GM23248 (cell line): ENCODE measurements at places on chromosomes 7 and 10.

GRCh38 chr7:129845178-129845971 is 107.4 kb downstream of the UBE2H start:
- no peaks in the 10 kb centered on the region for H3K36me3 ChIP-seq
- H3K27ac ChIP-seq, result peak overlapping the region; percentile 94
- H3K4me3 ChIP-seq, result peak overlapping the region; percentile 30; the same call in 1 of the 2 replicates
- no peaks in the 10 kb centered on the region for H3K27me3 ChIP-seq
- H3K4me1 ChIP-seq, result peaks cover 41% of the 10 kb centered on the region

DNA sequence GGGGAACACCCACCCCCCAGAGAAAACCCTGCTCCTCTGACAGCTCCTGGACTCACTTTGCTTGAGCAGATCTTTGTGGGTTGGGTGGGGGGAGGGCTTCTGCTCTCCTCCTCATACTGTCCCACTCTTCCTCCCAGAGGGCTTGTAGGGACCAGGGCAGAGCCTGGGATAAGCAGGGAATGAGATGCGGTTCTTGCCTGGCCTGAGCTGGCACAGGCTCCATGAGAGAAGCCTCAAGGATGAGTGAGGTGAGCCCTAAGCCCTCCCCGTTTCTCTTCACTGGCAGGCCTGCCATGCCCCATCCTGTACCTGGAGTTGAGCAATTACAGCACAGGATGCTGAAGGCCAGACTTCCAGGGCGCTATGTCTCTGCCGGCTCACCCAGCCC is 134.7 kb downstream of the ADAM12 start:
- H3K4me3 ChIP-seq, result no peak overlapping the region
- H3K4me1 ChIP-seq, result peaks cover 31% of the 10 kb centered on the region
- peak; percentile 56 for DNase-seq
- H3K27ac ChIP-seq, result peak overlapping the region; percentile 87
- H3K27me3 ChIP-seq, result no peaks in the 10 kb centered on the region

DNA sequence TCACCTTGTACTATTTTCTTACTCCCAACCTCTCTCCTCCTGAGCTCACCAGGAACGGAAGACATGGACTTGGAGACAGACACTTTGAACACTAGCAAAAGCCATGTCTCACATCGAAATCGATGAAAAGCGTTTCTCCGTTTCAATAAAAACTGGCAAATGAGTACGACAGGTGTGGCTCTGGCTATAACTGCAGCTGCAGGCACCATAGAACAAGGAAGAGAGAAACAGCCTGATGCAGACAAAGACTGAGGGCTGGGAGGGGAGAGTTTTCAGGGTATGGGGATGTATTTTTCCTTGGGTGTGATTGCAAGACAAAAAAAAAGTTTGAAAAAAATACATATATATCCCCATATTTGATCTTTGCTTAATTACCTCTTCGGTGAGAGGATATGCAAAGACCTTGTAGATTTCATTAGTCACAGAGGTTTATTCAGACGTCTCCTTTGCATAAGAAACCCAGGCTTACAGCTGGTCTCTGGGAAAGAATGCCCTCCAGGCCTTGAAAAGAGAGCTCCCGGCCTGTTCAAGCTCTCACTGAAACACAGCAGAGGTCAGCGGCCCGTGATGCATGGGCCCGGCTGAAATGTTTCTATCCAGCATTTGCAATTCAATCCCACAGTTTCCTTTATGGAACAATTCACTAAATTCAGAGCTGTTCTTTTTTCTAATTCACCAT is 63.1 kb downstream of the TLL2 start:
- no peaks in the 10 kb centered on the region for H3K36me3 ChIP-seq
- no peaks in the 10 kb centered on the region for H3K4me1 ChIP-seq
- H3K27ac ChIP-seq, result no peak overlapping the region
- H3K27me3 ChIP-seq, result peaks cover 1% of the 10 kb centered on the region; the same call in 1 of the 2 replicates
- DNase-seq, result no peak

GRCh38 chr10:44804661-44805060 is 106.5 kb upstream of the TMEM72 start:
- no peak overlapping the region for H3K27ac ChIP-seq
- H3K4me1 ChIP-seq, result peaks cover 13% of the 10 kb centered on the region
- H3K4me3 ChIP-seq, result no peak overlapping the region
- H3K36me3 ChIP-seq, result no peaks in the 10 kb centered on the region

GRCh38 chr7:159097661-159098423 is 46.8 kb downstream of the VIPR2 start:
- H3K4me3 ChIP-seq, result no peak overlapping the region
- no peaks in the 10 kb centered on the region for H3K4me1 ChIP-seq
- no peak for DNase-seq
- H3K27ac ChIP-seq, result no peak overlapping the region

DNA sequence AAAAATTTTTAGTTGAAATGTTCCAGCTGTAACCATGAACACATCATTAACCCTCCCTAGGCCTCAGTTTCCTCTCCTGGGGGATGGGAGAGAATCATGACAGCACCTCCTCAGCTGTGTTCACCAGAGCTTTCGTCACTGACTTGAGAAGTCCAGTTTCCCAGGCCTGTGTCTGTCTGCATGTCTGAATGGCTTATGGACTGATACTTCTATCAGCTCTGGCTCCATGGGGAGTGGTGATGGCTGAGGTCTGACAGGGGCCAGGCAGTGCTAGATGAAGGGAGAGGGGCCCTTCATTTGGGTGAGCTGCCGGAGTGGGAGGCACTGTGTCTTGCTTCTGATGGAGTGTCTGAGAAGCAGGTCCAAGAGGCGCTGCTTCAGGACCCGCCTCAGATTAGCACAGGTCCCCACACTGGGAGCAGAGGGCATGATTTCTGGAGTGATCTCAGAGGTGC is 192.9 kb downstream of the PTPN20 start:
- no peaks in the 10 kb centered on the region for H3K36me3 ChIP-seq
- H3K4me3 ChIP-seq, result no peak overlapping the region
- H3K4me1 ChIP-seq, result peaks cover 6% of the 10 kb centered on the region; the same call in 1 of the 2 replicates
- no peak for DNase-seq

DNA sequence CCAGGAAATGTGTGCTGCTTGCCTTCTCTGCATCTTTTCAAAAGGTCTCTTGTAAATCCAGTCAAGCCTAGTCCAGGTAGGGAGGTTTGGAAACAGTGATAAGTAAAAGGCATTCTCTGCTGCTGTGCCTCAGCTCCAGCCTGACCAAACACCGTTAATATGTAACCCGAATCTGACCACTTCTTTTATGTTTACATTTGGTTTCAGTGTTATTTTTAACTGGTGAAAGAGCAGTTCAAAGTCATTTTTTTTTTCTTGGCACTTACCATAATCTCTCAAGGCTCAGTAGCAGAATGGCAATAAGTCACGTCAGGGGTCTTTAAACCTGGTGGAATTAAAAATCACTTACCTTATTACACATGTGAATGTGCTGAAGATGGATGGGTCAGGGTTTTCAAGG is 216.8 kb downstream of the PTEN start:
- no peaks in the 10 kb centered on the region for H3K36me3 ChIP-seq
- DNase-seq, result peak; percentile 21
- no peaks in the 10 kb centered on the region for H3K27me3 ChIP-seq
- no peak overlapping the region for H3K27ac ChIP-seq
- H3K4me3 ChIP-seq, result no peak overlapping the region

GRCh38 chr10:59702347-59702746 is 7.3 kb downstream of the SLC16A9 start:
- H3K27me3 ChIP-seq, result peaks cover 4% of the 10 kb centered on the region; the same call in 1 of the 2 replicates
- no peak for DNase-seq
- H3K4me3 ChIP-seq, result no peak overlapping the region
- H3K27ac ChIP-seq, result no peak overlapping the region

DNA sequence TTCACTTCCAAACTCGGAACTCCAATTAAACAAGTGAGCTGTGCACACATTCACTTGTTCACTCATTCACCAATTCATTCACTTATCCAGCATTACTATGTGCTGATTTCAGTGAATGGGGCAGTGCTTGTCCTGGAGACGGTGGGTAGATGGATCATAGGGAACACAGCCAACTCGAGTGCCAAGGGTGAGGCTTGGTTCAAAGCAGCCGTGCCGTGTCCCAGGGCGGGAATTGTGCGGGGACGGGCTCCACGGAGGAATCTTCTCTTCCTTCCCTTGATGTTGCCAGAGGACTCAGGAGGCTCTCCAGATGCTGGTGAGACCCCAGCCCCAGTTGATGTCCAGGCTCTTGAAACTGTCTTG is 2.9 kb downstream of the SH2D4B start:
- no peaks in the 10 kb centered on the region for H3K4me1 ChIP-seq
- DNase-seq, result no peak
- H3K27me3 ChIP-seq, result peaks cover 9% of the 10 kb centered on the region
- H3K4me3 ChIP-seq, result no peak overlapping the region

DNA sequence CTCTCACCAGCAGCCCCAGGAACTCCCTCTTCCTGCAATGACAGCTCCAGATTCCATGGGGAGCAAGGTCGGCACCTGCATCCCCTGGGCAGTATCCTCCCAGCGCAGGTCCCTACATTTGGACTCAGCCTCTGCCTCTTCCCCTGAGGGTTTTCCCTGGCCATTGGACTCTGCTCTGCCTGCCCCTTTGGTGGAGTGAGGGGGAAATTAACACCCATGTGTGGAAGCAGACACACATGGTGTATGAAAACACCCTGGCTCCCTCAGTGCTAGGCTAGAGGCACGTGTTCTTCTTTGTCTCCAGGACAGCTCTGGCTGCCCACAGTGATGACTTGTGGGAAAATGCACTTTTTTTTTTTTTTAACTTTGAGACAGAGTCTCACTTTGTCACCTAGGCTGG is 8.4 kb downstream of the PRF1 start:
- no peaks in the 10 kb centered on the region for H3K4me1 ChIP-seq
- H3K36me3 ChIP-seq, result no peaks in the 10 kb centered on the region
- peaks cover 10% of the 10 kb centered on the region; the same call in 1 of the 2 replicates for H3K27me3 ChIP-seq
- no peak overlapping the region for H3K4me3 ChIP-seq
- no peak for DNase-seq

GRCh38 chr10:132176623-132177500 is 9.9 kb upstream of the DPYSL4 start:
- H3K36me3 ChIP-seq, result no peaks in the 10 kb centered on the region
- no peak for DNase-seq
- no peak overlapping the region for H3K4me3 ChIP-seq
- no peaks in the 10 kb centered on the region for H3K4me1 ChIP-seq

DNA sequence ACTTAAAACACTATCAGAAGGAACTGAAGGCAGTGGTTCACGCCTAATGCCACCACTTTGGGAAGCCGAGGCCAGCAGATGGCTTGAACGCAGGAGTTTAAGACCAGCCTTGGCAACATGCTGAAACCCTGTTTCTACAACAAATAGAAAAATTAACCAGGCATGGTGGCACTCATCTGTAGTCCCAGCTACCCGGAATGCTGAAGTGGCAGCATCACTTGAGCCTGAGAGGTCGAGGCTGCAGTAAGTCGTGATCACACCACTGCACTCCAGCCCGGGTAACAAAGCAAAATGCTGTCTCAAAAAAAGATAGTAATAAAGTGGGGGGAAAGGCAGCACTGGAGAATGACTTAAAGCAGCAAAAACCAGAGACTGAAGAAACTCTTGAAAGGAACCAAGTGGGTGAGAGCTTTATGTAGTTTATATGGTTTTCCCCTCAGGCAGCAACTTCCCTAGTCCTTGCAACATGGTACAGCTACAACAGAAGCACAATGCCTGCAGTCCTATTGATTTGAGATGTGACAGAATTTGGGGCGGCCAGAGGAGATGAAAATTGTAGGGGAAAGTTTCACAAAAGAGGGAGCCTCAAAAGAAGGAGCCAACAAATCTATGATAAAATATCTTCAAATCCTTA is 38.1 kb downstream of the GDI2 start:
- peak overlapping the region; percentile 92 for H3K27ac ChIP-seq
- peaks cover 18% of the 10 kb centered on the region; the same call in 1 of the 2 replicates for H3K36me3 ChIP-seq
- H3K4me3 ChIP-seq, result no peak overlapping the region
- peaks cover 24% of the 10 kb centered on the region for H3K4me1 ChIP-seq
- no peak for DNase-seq

DNA sequence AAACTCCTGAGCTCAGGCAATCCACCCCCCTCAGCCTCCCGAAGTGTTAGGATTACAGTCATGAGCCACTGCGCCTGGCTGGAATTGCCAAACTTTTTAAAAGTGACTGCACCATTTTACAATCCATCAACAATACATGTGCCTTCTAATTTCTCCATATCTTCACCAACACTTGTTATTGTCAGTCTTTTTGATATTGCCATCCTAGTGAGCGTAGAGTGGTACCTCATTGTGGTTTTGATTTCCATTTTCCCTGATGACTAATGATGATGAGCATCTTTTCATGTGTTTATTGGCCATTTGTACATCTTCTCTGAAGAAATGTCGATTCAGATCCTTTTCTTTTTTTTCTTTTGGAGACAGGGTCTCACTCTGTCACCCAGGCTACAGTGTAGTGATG is 21.7 kb upstream of the STRIP2 start:
- no peaks in the 10 kb centered on the region for H3K36me3 ChIP-seq
- H3K27me3 ChIP-seq, result no peaks in the 10 kb centered on the region
- DNase-seq, result no peak
- no peak overlapping the region for H3K4me3 ChIP-seq
- no peak overlapping the region for H3K27ac ChIP-seq
- H3K4me1 ChIP-seq, result no peaks in the 10 kb centered on the region

DNA sequence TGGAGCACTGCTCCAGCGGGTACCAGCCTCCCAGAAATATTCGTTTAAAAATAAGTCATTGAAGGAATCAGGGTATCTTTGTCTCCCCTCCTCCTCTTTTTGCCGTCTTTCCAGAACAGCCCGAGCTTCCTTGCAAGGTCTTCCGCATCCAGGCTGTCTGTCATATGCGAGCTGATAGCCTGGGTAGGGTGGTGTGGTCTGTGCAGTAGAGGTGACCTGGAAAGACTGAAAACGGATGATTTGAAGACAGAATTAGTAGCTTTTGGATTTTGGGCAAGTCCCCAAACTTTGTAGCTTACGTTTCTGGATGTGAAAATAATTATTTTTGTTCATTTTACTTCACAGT is 480 bp downstream of the VPS50 start:
- no peaks in the 10 kb centered on the region for H3K36me3 ChIP-seq
- peak; percentile 42 for DNase-seq
- no peak overlapping the region for H3K27ac ChIP-seq
- 0 out of 2 replicates have a peak, but pooled peaks cover 5% of the 10 kb centered on the region for H3K4me1 ChIP-seq
- H3K27me3 ChIP-seq, result no peaks in the 10 kb centered on the region
- peak overlapping the region; percentile 99 for H3K4me3 ChIP-seq

GRCh38 chr7:43489257-43489656 is 93.7 kb upstream of the STK17A start:
- DNase-seq, result no peak
- no peak overlapping the region for H3K4me3 ChIP-seq

DNA sequence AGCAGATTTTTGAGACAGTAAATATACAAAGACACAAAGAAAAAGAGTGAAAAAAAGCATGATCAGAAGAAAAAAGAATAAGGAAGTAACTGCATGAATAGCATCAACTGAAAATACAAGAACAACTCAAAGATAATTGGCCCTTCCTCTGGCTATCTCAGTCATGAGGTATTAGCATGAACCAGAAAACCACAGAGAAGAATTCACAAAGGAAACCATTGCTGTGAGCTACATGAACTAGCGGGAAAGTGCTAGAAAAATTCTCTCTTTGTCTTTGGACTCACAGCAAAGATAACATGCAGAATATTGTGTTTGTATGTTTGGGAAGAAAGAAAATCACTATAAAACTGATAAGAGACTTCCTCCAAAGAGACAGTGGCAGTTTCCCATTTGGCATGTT is 82.9 kb downstream of the SORCS1 start:
- H3K27ac ChIP-seq, result no peak overlapping the region
- H3K36me3 ChIP-seq, result no peaks in the 10 kb centered on the region
- DNase-seq, result no peak
- no peak overlapping the region for H3K4me3 ChIP-seq
- no peaks in the 10 kb centered on the region for H3K27me3 ChIP-seq
